ENCODE measurements at places on chromosomes 11 and 22.

- no peak overlapping the region for H3K27ac ChIP-seq
- no peak for DNase-seq
- H3K4me1 ChIP-seq = peaks cover 71% of the 10 kb centered on the region
- H3K27me3 ChIP-seq = peaks cover 12% of the 10 kb centered on the region
Measured at GRCh38 chr22:37328017-37328416, 45.7 kb downstream of the CYTH4 start.

- no peaks in the 10 kb centered on the region for H3K36me3 ChIP-seq
- no peak overlapping the region for H3K4me3 ChIP-seq
- H3K27me3 ChIP-seq = no peaks in the 10 kb centered on the region
- H3K4me1 ChIP-seq = peaks cover 7% of the 10 kb centered on the region
- no peak overlapping the region for H3K27ac ChIP-seq
Measured at GRCh38 chr11:27444801-27445215, 27.8 kb downstream of the LGR4 start.

DNA sequence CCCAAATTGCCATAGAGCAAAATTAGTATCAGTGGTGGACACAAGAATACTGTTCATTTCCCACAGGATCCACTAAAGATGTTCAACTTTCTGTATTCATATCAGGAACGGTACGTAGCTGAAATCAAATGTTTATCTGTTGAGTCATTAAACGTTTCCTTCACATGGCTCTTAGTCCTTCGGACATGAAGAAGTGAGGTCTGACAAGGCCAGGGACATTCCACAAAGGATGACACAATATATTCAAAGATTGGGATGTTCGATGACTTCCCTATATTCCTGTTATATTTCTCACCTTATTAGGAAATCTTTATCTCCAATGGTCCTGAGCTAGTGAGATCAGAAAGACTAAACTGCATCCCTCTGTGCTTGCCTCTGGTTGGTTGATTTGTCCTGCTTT is 129.0 kb downstream of the ETS1 start:
- DNase-seq = no peak
- H3K4me3 ChIP-seq = no peak overlapping the region
- peaks cover 60% of the 10 kb centered on the region for H3K36me3 ChIP-seq
- H3K27me3 ChIP-seq = no peaks in the 10 kb centered on the region
- peak overlapping the region; percentile 39 for H3K27ac ChIP-seq

GRCh38 chr11:113189909-113190667 is 124.3 kb upstream of the TTC12 start:
- no peak for DNase-seq
- H3K27me3 ChIP-seq = no peaks in the 10 kb centered on the region
- no peak overlapping the region for H3K27ac ChIP-seq
- H3K4me3 ChIP-seq = no peak overlapping the region

- no peak overlapping the region for H3K4me3 ChIP-seq
- H3K4me1 ChIP-seq = peaks cover 27% of the 10 kb centered on the region
- peak; percentile 89 for DNase-seq
- no peaks in the 10 kb centered on the region for H3K27me3 ChIP-seq
- peaks cover 41% of the 10 kb centered on the region for H3K36me3 ChIP-seq
Measured at GRCh38 chr11:46895821-46896220, 22.5 kb downstream of the LRP4 start.

DNA sequence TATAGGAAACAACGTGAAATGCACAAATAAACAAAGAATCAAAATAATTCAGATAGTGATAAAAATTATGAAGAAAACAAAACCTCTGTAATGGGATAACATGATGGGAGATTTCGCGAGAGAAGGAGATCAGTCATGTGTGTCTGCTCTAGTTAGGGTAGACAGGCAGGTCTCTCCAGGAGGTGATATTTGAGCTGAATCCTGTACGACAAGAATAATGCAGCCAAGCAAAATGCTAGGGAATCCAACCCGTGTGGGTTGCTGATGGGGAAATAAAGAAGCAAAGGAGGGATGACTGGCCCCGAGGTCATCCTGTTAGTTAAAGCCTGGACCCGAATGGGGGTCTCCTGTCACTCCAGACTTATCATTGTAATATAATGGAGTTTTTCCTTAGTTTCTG is 16.0 kb downstream of the MAML2 start:
- H3K27me3 ChIP-seq = no peaks in the 10 kb centered on the region
- no peak overlapping the region for H3K27ac ChIP-seq
- no peak overlapping the region for H3K4me3 ChIP-seq
- no peaks in the 10 kb centered on the region for H3K36me3 ChIP-seq
- H3K4me1 ChIP-seq = peaks cover 5% of the 10 kb centered on the region

- peaks cover 40% of the 10 kb centered on the region for H3K4me1 ChIP-seq
- H3K27me3 ChIP-seq = no peaks in the 10 kb centered on the region
- peak; percentile 59 for DNase-seq
- no peak overlapping the region for H3K4me3 ChIP-seq
- no peaks in the 10 kb centered on the region for H3K36me3 ChIP-seq
Measured at GRCh38 chr22:45225732-45226502, 14.8 kb downstream of the KIAA0930 start.

GRCh38 chr11:75384438-75385080 is 14.8 kb upstream of the RPS3 start:
- H3K4me3 ChIP-seq = no peak overlapping the region
- H3K36me3 ChIP-seq = no peaks in the 10 kb centered on the region
- peak; percentile 91 for DNase-seq
- H3K4me1 ChIP-seq = peaks cover 11% of the 10 kb centered on the region
- H3K27me3 ChIP-seq = no peaks in the 10 kb centered on the region

DNA sequence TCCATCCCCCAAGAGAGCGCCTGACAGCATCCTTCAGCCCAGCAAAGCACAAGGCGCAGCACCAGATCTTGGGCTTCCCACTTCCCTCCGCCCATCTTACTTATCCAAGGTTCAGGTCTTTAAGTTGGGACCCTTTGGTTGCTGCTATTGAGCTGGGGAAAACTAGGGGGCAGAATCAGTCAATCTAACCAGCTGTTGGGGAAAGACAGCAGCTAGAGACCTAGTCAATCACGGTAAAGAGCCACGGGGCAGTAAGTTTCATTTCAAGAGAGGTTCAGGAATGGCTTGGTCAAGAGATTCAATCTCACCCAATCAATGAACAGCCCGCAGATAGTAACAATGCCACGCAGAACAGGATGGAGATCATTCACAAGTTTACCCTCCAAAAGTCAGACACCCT is 1.7 kb downstream of the ABTB2 start:
- H3K27me3 ChIP-seq = peaks cover 37% of the 10 kb centered on the region
- H3K36me3 ChIP-seq = no peaks in the 10 kb centered on the region
- peaks cover 36% of the 10 kb centered on the region for H3K4me1 ChIP-seq

- H3K4me1 ChIP-seq = peaks cover 12% of the 10 kb centered on the region
- H3K4me3 ChIP-seq = no peak overlapping the region
- H3K36me3 ChIP-seq = peaks cover 19% of the 10 kb centered on the region
- H3K27ac ChIP-seq = no peak overlapping the region
Measured at GRCh38 chr22:18095101-18095805, 15.4 kb upstream of the TUBA8 start.

DNA sequence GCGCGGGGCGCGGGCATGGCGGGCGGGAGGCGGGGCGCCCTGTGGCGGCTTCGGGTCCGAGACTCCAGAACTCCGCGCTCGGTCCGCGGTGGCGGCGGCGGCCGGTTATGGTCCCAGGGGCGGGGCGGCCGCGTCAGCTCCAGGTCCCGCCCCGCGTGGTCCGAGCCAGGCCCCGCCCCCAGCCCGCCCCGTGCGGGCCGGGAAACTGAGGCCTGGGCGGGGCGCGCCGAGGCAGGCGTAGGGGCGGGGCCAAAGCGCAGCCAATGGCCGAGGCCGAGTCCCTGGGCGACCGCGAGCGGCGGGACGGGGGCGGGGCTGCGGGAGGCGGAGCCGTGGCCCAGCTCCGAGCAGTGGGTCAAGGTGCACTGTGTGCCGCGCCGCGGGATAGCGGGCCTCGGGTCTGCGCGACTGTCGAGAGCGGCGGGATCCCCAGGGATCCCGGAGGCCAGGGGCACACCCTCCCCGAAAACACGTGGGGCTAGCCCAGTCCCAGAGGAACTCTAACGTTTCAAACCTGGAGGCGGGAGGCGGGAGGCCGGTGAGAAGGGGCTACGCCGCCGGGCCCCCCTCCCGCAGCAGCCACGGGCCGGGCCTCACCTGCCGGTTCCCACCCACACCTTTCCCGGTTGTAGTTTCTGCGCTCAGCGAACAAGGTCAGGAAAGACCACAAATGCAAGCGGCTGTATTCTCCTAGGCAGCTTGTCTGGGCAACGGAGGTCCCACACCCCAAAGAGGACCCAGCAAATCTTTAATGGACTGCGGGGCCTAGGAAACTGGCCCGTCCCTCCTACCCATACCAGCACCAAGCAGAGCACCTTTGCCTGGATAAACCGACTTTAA is at the start of gene SLC25A1:
TSS of gene SLC25A1 (minus strand) at position 80 of the 840 bp plus-strand sequence. CDS start at position 17, 63 bp downstream.
- no peaks in the 10 kb centered on the region for H3K27me3 ChIP-seq
- no peaks in the 10 kb centered on the region for H3K36me3 ChIP-seq
- peak; percentile 97 for DNase-seq
- H3K4me3 ChIP-seq = peak within 1 kb of the TSS; percentile 93

- no peak overlapping the region for H3K4me3 ChIP-seq
- no peak for DNase-seq
- no peak overlapping the region for H3K27ac ChIP-seq
- H3K36me3 ChIP-seq = no peaks in the 10 kb centered on the region
Measured at GRCh38 chr11:30465623-30466022, 120.5 kb downstream of the MPPED2 start.

- peaks cover 97% of the 10 kb centered on the region for H3K36me3 ChIP-seq
- no peak overlapping the region for H3K27ac ChIP-seq
- no peaks in the 10 kb centered on the region for H3K27me3 ChIP-seq
- no peak overlapping the region for H3K4me3 ChIP-seq
- H3K4me1 ChIP-seq = no peaks in the 10 kb centered on the region
- DNase-seq = no peak
Measured at GRCh38 chr11:113828191-113828590, 47.2 kb downstream of the USP28 start.

GRCh38 chr11:1226226-1226985 is 3.5 kb downstream of the MUC5B start:
- H3K4me1 ChIP-seq = peaks cover 30% of the 10 kb centered on the region
- no peak overlapping the region for H3K27ac ChIP-seq
- DNase-seq = no peak

- peaks cover 60% of the 10 kb centered on the region for H3K4me1 ChIP-seq
- peak overlapping the region; percentile 99 for H3K27ac ChIP-seq
- no peak for DNase-seq
- H3K27me3 ChIP-seq = peaks cover 16% of the 10 kb centered on the region
- H3K36me3 ChIP-seq = no peaks in the 10 kb centered on the region
Measured at GRCh38 chr11:12675951-12676711, 1.9 kb downstream of the TEAD1 start.

DNA sequence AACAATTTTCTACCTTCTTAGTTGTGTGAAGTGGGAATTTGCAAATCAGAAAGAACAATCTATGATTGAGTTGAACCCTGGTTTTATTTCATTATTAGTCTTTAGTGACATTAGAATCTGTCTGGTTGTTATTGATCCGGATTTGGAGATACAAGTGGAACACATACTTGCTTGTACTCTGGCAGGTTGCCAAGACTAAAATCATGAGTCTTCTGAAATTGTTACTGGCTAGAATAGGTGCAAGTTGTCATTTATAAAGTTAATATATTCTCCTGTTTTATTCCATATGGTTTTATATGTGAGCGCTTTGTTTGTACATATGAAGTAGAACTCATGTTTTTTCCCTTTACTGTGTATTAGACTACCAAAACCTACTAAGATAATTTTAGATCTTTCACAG is 23.0 kb downstream of the CCDC15 start:
- no peaks in the 10 kb centered on the region for H3K4me1 ChIP-seq
- no peak for DNase-seq
- peaks cover 6% of the 10 kb centered on the region for H3K36me3 ChIP-seq
- no peak overlapping the region for H3K4me3 ChIP-seq

DNA sequence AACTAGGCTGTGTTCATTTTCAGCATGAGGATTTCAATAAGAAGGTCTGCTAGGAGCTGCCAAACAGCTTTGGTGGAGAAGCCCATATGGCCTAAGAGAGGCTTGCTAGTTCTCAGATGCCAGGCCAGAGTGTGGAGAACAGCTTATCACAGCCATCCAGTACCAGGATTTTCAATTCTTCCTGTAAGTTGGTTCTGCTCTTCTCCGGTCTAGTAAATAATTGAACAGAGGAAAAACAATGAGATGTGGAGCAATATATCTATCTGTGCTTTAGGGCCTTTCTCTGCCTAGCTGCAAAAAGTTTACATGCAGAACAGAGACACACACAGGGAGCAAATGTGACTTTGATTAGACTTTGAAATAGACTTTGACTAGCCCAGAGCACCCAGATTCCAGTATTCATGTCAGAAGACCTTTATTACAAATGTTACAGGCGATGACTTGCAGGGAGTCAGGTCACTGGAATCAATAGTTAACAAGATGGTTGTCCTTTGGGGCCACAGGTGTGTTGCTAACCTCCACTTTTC is 19.8 kb upstream of the PPP2R1B start:
- no peak overlapping the region for H3K27ac ChIP-seq
- no peak overlapping the region for H3K4me3 ChIP-seq
- DNase-seq = no peak
- H3K4me1 ChIP-seq = peaks cover 24% of the 10 kb centered on the region
- H3K36me3 ChIP-seq = peaks cover 26% of the 10 kb centered on the region

DNA sequence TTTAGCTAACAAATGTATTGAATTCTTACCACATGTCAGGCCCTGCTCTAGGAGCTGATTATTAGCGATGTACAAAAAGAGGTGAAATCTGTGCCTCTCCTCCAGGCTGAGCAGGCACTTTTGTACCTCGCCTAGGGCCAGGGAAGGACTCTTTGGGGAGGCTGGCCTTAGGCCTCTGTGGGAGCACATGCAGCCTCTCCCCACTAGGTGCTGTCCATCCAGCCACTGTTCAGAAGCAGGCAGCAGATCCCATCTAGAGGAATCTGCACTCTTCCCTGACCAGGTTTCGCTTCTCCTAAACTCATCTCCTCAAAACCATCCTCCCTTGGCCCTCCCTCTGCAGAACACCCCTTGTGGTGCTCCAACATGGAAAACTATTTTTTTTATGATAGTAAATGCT is 51.9 kb upstream of the WT1 start:
- H3K27ac ChIP-seq = no peak overlapping the region
- no peaks in the 10 kb centered on the region for H3K4me1 ChIP-seq
- H3K27me3 ChIP-seq = no peaks in the 10 kb centered on the region
- no peak for DNase-seq

- no peaks in the 10 kb centered on the region for H3K27me3 ChIP-seq
- H3K4me3 ChIP-seq = no peak overlapping the region
- DNase-seq = no peak
- H3K4me1 ChIP-seq = no peaks in the 10 kb centered on the region
- H3K27ac ChIP-seq = no peak overlapping the region
Measured at GRCh38 chr11:99184146-99184545, 163.4 kb downstream of the CNTN5 start.

DNA sequence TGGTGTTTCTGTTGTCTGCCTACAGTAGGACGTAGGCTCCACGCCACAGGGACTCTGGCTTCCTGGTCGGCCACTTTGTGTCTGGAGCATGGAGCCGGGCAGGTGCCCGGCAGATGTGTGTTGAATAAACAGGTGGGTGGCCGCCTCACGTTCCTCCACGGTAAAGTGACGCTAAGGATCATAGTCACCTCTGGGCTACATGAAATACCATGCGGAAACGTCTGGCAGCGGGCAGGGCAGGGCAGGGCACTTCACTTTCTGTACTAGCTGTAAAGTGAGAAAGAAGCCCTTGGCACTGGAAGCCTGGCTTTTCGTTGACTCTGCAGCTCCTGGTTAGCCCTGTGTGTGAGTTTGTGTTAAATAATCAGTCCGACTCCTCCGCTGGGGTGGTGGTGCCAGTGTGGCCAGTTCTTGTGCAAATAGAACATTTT is 52.4 kb downstream of the MCM5 start:
- H3K27me3 ChIP-seq = no peaks in the 10 kb centered on the region
- no peak overlapping the region for H3K4me3 ChIP-seq
- no peaks in the 10 kb centered on the region for H3K36me3 ChIP-seq
- peak; percentile 86 for DNase-seq
- H3K27ac ChIP-seq = peak overlapping the region; percentile 54

GRCh38 chr11:47870404-47870803 is 22.3 kb upstream of the NUP160 start:
- no peak for DNase-seq
- no peaks in the 10 kb centered on the region for H3K36me3 ChIP-seq
- H3K27ac ChIP-seq = no peak overlapping the region
- no peak overlapping the region for H3K4me3 ChIP-seq
- H3K4me1 ChIP-seq = peaks cover 22% of the 10 kb centered on the region
